ENCODE measurements at places on chromosomes 1 and 21.

GRCh38 chr21:38048167-38048566 lies 131.9 kb upstream of the KCNJ6 start:
- DNase-seq, result no peak

DNA sequence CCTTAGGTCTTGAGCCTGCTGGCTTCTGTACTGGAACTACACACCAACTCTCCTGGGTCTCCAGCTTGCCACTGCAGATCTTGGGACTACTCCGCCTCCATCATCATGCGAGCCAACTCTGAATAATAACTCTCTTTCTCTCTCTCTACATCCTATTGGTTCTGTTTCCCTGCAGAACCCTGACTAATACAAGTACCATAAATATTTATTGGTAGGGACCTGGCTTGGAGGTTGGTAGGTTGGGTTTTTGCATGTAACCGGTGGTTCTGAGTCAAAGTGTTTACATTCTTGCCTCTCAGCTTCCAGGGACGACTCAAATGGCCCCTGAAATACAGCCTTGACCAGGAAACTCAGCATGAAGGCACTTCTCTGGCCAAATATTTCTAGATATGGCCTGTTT lies 110.4 kb downstream of the KCND3 start:
- DNase-seq, result no peak

GRCh38 chr1:151994956-151995355 lies 1.3 kb upstream of the S100A10 start:
- no peak for DNase-seq

DNA sequence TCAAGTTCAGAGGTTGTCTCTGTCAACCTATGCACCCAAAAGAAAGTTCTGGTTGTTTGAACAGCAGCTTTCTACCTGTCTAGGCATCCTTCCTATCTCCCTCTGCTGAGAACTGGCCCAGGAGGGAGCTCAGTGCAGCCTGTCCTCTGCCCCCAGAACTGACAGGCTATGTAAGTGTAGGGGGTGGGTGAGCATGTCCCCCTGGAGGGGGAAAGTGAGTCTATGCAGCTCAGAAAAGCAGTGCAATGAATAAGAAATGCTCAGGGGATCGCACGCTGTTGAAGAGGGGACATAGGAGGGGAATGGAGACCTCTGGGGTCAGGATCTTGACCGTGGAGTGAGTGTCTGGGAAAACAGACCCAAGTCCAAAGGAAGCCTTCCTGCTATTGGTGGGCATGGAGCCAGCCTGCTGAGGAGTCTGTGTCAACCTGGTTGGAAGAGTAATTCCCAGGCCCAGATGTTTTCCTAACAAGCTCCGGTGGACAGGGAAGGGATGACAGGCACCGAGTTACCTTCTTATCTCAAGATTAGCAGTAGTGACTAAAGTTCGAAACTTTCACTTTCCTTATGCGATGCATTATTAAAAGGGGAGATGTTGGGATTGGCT lies 26.1 kb upstream of the FHAD1 start:
- no peak for DNase-seq

GRCh38 chr1:169047074-169047473 lies 59.4 kb upstream of the ATP1B1 start:
- no peak for DNase-seq

GRCh38 chr1:233655301-233655740 lies 41.4 kb downstream of the KCNK1 start:
- no peak for DNase-seq

GRCh38 chr1:10818262-10819197 lies 22.1 kb upstream of the CASZ1 start:
- no peak for DNase-seq

- no peak for DNase-seq
Observed at GRCh38 chr1:184403961-184404726, 17.3 kb downstream of the C1orf21 start.

- no peak for DNase-seq
Observed at GRCh38 chr1:82621076-82621475, 820.3 kb downstream of the ADGRL2 start.

- no peak for DNase-seq
Observed at GRCh38 chr1:203163891-203164635, 11.6 kb downstream of the MYBPH start.
